CD4-positive, alpha-beta T cell treated with Interleukin-17A for 4 hours (primary cell): ENCODE measurements at places on chromosomes 6 and 20.

- no peak for DNase-seq
Measured at GRCh38 chr6:85866758-85867401, 224.2 kb upstream of the SYNCRIP start.

GRCh38 chr6:82216549-82216948 lies 31.0 kb downstream of the IBTK start:
- no peak for DNase-seq

DNA sequence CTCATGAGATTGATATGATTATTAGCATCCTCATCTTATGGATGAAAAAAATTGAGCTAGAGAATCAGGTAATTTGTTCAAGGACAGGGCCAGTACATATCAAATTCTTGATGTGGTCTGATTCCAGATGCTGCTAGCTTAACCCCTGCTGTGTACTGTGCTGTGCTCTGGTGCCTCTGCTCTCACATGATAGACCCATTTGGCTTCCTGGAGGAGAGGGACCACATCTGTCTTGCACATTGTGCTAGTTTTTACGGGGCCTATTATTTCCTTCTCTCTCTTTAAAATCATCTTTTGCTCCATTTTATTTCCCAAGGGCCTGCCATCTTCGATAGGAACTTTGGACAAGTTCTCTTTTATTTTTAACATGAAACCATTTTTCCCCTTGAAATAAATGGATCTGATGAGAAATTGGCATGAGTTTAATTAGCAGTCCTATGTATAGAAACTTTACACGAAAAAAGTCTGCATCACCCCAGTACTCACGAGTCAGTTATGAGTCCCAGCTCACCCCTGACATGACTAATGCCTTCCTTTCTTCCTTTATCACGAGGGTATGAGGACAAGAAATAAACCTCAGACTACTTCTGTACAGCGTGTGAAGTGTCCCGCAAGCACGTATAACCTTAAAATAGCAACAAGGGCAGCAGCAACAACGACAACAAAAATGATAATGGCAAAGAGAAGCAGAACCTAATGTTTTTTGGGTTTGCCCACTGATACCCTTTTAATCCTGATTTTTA lies 26.5 kb downstream of the CD109 start:
- DNase-seq: no peak

DNA sequence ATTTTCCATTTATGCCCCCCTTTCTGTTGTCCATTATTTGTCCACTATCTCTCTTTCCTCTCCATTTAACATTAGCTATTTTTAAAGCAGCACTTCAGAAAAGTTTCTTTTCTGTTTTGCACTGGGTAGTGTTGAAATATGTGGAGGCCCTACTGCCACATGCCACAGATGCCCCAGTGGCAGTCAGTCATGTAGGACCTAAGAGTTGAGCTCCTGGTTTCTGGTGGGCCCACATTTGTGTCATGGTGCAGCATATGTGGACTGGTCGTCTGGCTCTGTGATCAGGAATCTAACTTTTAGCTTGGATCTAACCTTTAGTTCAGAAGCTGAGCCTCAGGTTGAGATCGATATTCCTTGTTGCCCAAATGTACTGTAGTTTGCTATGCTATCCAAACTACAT lies 54.8 kb downstream of the HFE start:
- no peak for DNase-seq

DNA sequence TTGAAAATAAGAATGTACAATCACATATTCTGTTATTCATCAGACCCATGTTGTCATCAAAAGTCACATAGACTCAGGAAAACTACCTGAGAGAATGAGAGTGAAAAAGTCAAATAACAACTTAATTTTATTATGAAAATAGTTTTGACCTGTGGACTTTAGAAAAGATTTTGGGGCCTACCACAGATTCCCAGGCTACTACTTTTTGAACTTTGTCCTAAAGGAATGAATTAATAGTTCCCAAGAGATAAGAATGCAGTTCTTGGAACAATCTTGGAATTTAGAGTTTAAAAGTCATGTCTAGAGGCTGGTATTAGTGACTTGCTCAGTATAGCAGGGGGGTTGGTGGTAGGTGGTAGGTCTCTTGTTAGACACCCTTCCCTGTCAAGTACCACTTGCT lies 3.3 kb downstream of the TAF8 start:
- DNase-seq: no peak

GRCh38 chr20:60803335-60804055 lies 448.6 kb upstream of the CDH4 start:
- DNase-seq: no peak

DNA sequence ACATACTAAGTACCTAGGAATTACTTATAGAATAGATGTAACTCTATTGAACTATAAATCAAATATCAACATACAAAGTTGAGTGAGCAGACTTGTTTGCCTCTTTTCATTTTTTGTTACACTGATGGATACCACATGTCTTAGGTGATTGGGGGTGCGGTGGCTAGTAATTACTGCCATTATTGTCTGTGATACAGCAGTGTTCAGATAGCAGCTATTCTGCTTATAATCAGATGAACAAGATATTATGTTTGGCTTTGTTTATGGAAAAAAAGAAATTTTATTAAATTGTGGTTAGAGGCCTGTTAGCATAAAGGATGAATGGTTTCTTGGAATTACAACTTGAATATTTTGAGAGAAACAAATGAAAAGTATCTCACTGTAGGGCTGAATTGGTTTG lies 55.9 kb downstream of the KCNQ5 start:
- DNase-seq: no peak

GRCh38 chr6:3937438-3937837 lies 88.3 kb downstream of the FAM50B start:
- DNase-seq: no peak

GRCh38 chr20:10647471-10647870 lies 26.3 kb downstream of the JAG1 start:
- DNase-seq: no peak

DNA sequence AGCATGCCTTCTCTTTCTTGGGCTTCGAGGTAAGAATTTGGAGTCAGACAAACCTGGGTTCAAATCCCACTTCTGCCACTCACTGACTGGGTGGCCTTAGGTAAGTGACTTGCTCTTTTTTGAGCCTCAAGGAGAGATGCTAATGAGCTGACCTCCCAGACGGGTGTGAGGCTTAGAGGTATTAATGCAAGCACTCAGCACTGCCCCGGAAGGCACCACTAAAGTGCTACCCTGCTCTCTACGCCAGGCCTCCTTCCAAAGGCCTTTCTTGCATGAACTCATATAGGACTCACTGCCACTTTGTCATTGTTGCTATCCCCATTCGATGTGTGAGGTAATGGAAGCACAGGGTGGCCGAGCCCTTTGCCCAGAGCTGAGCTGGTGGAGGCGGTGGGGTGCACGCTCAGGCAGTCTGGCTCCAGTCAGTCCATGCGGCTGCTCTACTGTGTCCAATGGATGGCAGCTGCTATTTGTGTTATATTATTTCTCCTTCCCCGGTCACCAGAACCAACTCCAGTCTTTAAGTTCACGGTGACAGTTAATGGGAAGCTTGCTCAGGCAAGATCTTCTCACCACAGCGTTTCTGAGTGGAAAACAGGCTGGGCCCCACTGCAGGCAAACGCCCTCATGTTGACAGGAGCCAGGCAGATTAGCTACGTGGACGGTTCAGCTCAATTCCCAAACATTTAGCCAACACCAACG lies 55.2 kb upstream of the MLN start:
- no peak for DNase-seq

DNA sequence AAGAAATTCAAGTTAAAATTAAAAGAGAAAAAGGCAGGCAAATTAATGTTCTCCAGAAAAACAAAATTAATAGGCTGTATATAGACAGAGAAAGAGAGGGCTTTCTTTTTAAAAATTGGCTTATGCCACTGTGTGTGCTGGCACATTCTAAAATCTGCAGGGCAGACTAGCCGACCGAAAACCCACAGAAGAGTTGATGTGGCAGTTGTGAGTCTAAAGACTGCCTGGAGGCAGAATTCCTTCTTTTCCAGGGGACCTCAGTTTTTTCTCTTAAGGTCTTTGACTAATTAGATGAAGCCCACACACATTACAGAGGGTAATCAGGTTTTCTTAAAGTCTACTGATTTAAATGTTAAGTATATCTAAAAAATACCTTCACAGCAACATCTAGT lies 85.7 kb downstream of the GJA1 start:
- no peak for DNase-seq

DNA sequence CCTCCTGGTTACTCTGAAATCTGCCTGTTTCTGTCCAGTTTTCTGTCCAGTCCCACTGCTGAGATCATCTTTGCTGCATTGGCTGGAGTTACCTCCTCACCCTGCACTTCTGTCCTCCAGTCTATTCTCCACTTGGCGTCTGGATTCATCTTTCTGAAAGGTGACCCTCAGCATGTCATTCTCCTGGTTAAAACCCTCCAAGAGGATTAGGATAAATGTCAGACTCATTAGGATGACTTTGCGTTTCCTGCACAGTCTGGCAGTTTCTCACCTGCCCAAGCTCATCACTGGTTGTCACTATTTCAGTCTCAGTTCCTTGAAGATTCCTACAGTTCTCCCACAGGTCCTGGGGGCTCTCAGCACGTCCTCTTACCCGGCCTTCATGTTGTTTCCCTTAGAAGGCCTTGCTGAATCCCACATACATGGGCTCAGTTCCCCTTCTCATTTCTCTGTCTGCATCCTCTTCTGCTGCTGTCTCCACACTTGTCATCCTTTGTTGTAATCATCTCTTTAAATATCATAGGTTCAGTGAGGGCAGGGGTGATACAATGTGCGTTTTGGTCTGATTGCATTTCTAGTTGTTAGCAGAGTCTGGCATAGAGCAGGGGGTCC lies 374.8 kb downstream of the QKI start:
- no peak for DNase-seq

- peak; percentile 70 for DNase-seq
Measured at GRCh38 chr6:16319813-16320532, 81.6 kb downstream of the GMPR start.

- no peak for DNase-seq
Measured at GRCh38 chr6:160337301-160337700, 10.9 kb upstream of the SLC22A3 start.

DNA sequence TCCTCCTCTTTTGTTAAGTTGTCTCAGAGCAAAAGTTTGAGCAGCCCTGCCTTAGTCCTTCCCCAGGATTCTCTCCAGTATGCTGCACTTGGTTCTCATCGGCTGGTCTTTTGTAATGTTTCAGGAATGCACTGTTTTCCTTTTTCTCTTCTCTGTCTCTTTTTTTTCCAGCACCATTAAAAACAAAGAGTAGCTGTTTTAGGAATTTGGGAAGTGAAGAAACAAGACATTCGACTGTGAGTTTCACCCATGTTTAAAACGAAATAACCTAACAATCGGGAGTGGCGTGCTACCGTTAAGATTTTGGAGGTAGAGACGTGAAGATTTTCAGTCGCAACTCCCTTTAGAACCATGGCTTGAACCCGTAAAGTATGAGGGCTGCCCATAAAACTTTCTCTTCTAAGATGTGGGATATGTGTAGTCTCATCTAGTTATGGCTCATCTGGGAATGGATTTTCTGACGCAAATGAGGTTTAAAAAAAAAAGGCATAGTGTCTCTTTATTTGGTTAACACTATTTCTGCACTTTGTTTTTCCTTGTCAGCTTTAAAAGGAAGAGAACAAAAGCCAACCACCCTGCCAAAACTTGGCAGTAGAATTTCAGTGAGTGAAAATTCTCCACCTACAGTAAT lies 35.9 kb upstream of the RAB23 start:
- DNase-seq: no peak

DNA sequence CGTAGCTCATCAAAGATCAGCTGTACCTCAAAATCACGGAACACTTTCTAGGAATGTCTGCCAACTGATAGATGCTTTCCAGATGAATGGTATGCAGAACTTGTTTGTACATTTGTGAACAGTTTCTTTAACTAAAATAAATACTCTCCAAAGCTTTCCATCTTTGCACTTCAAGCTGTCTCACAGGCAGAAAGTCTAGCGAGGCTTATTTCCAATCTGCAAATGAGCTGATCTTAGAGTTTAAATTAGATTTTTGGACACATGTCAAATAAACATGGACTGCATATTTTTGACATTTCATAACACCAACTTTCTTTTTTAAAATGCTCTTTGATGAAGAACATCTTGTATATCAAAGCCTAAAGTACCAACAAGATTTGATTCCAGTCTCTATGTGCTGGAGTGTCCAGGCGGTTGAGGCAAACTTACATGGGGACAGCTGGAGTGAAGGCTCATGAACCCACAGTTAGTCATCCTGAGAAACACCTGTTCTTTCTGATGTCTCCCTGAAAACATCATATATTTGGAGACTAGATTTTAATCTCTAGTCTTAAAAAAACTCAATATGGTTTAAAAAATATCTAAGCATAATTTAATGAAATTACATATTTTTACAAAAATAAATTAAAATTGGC lies 268.6 kb upstream of the AGPAT4 start:
- DNase-seq: no peak

DNA sequence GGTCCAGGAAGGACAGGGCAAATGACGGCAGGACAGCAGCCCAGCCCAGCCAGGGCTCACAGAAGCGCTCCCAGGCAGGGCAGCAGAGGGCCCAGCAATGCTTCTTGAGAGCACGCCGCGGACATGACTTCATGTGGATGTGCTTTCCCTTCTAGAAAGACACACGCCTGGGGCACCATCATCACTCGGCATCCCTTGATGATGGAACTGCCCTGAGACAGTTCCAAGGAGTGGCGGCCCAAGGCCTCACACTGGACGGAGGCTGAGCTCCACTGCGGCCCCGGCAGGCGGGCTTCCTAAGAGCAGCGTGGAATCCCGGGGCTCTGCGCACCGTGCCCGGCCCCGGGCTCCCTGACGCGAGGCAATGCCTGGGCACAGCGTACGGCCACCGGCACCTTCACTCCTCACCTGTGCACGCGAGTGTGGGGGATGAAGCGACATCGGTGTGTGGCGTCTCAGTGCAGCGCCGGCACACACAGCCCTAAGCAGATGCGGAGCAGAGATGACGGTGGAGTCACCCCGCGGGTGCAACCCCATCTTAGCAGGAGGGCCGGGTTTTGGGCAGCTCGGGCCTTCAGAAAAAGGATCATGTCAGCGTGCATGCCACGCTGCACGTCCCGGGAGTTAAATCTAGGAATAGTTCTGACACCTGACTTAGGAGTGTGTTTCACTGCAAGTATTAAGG lies 86.6 kb downstream of the THBS2 start:
- DNase-seq: no peak

DNA sequence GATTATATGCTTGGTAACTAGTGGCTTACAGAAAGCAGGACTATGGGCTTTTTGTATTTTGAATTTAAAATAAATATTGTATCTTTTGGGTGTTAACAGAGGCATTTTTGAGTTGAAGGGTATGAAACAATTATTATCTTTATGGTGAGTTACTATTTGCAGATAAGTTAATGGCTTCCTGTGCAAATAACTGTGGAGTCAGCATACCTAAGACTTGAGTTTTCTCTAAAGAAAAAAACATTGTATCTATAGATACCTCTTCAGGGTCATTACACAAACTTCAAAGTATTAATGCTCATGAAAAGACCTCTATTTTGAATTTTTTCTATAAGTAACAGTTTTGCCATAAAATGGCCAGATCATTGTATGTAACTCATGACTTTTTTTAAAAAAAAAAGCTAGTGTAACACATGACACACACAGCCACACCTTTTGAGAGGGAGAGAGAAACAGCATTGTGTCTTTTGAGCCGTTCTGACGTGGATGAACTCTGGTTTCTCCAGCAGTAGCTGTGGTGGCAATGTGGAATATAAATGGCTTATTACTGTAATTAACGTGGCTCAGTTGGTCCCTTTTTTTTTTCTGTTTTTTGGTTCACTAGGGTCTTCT lies 36.3 kb downstream of the PLEKHG1 start:
- DNase-seq: no peak
